Stimulated activated CD8-positive, alpha-beta memory T cell treated with anti-CD3 and anti-CD28 coated beads, Interleukin-2, amount 100 ng/mL, for 1 hour (primary cell): ENCODE measurements at places on chromosomes 7 and 10.

GRCh38 chr7:111749625-111750024 is 187.3 kb upstream of the IMMP2L start:
- no peak for DNase-seq

DNA sequence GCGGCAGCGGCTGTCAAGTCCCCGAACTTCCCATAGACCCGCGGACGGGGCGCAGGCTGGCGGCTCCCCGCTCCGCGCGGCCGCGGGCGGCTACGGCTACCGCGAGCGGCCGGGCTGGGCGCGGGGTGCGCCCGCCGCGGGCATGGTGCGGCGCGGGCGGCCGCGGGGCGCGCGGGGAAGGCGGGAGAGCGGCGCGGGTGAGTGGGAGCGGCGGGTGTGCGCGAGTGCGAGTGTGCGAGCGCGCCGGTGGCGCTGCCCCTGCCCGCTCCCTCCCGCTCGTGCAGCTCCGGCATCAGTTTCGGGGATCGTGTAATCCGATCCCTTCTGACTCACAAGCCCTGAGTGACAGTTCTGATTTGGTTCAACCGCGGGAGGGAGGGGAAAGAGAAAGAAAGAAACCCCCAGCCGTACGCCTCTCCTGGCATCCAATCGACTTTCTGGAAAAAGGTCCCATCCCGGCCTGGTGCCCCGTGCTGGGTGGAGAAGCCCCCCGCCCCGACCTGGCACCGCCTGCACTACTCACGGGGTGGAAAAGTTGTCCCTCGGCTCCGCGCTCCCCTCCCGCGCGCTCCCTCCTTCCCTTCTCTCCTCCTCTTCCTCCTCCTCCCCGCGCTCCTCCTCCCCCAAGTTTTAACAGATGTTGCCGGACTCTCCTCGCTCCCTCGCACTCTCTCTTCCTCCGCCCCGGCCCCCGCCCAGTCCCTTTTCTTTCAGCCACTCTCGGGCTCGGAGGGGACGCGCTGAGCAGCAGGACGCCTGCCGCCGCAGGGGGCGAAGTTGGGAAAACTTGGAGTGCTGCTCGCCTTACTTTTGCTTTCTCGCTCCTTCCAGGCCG is at the start of gene GLI3:
Gene GLI3, minus strand, starts transcription at position 234 of the 835 bp plus-strand sequence. CDS start 13,956 bp downstream, outside the sequence.
- no peak for DNase-seq

GRCh38 chr10:91596825-91597196 is 36.1 kb downstream of the PPP1R3C start:
- DNase-seq, result no peak

- no peak for DNase-seq
Measured at GRCh38 chr10:128630787-128631252, 504.6 kb upstream of the MKI67 start.

GRCh38 chr10:122113945-122114747 is 125.2 kb downstream of the TACC2 start:
- no peak for DNase-seq

DNA sequence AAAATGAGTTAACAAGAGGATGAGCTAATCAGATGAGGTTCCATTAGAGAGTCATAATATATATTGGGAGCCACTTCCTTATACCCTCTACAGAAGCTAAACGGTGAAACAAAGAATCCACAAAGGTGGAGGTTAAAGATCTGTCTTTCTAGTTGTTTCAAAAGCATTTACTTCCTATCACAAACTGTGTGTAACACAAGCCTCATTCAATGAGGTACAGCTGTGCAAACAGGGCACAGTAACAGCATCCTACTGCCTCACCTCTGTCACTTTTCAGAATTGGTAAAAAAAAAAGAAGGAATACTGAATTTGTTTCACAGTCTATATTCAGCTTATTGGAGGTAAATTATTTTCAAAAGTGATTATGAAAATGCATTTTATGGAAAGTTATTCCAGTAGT is 128.7 kb downstream of the AGMO start:
- DNase-seq, result no peak

GRCh38 chr10:84262190-84262956 is 17.5 kb downstream of the RGR start:
- DNase-seq, result no peak

DNA sequence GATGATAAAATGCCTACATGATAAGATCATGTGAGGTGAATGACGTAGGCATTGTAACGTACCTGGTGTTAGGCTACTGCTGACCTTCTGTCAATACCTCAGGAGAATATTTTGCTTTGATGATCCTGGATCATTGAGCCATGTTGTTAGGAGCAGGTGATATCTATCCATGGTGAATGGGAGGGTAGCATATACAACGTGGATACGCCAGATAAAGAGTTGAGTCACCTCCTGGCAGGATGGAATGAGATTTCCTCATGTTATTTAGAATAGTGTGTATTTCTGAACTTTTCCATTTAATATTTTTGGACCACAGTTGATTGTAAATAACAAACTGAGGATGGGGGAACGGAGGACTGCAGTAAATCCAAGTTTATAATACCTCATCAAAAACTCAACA is 11.8 kb upstream of the CLDN12 start:
- no peak for DNase-seq
